Ammon's horn (tissue), 1 donor: ENCODE measurements at places on chromosomes 7 and 10.

DNA sequence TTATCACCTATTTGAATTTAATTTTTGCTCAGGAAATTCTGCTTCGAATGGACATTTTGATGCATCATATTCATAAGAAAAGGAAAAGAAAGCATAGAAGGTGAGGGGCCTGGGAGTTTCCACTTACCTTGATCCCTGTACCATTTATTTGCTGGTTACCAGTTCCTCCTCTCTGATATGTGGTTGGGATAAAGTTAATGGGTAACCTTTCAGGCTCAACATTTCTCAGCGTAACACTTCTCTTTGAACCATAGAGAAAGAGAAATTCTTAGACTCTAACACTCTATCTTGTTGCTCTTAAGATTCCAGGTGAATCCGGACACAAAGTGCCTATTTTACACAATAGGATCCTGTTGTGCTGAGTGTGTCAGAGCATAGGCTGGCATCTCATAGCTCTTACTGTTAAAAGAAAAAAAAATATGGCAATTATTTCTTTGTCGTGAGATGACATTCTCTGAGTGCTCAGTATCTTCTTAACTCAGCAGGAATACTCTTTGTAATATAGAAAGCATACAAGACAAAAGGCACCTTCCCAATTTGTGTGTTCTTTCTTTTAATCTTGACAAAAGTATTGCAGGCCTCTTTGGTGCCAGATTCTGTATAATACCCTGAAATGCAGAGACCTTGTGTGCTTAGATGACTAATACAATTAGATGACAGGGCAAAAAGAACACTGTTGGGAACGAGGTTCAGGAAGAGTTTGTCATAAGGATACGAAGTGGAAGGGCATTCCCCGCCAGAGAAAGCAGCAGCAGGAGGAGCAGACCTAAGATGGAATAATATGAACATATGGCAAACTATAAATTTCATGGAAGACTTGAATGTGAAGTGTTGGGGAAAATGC, 689.6 kb downstream of the NRG3 start:
- no peak for DNase-seq

DNA sequence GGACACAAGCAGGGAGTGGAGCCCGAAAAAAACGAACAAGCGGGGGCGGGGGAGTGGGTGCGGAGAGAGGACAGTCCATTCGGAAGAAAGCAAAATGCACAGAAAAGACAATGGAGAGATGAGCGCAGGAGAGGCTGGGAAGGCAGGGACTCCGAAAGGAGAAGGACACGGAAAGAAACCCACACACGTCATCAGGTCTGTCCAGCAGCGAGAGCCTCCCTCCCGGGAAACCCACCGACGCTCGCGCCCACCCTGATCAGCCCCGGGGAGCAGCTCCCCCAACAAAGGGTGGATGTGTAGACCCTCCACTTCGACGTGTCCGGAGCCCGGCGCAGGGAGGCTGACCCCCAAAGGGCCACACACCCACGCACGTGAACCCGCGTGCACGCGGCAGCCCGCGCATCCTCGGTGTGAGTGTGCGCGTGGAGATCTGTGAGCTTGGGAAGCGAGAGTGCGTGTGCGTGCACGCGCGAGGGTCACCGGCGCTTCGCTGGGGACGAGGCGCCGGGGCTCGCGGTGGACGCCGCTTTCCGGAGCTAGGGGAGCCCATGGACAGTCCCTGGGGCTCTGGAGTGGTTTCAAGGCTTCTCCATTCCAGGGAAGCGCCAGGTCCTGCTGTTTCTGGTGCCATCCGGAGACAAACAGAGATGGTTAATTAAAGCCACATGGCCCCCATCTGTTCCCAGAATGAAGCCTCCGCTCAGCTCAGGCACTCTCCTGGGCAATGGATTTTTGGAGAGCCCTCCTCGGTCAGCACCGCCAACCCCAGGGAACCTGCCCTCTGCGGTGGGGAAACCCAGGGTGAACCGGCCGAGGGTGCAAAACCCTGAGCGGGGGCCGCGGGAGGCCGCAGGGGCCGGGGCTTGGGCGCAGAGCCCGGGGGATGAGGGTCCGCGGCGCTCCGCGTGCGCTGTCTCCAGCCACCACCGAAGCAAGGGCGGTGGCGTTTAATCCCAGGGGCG, 916 bp downstream of the LAMB1 start:
- no peak for DNase-seq

DNA sequence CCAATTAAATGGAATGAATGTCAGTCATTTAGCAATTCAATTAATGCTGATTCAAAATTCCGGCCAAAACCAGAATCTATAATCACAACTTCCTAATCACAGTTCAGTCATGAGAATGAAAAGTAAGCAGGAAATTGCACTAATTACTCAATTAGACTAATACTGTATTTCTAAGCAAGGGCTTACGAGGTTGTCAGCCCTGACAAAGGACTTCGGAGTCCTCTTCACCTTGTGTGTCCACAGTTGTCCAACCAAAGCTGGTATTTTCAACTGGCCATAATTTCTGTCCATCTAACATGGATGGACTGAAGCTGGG, 17.4 kb downstream of the CPA1 start:
- no peak for DNase-seq

- DNase-seq, result no peak
Observed at GRCh38 chr7:73964786-73965185, 63.2 kb upstream of the ELN start.

DNA sequence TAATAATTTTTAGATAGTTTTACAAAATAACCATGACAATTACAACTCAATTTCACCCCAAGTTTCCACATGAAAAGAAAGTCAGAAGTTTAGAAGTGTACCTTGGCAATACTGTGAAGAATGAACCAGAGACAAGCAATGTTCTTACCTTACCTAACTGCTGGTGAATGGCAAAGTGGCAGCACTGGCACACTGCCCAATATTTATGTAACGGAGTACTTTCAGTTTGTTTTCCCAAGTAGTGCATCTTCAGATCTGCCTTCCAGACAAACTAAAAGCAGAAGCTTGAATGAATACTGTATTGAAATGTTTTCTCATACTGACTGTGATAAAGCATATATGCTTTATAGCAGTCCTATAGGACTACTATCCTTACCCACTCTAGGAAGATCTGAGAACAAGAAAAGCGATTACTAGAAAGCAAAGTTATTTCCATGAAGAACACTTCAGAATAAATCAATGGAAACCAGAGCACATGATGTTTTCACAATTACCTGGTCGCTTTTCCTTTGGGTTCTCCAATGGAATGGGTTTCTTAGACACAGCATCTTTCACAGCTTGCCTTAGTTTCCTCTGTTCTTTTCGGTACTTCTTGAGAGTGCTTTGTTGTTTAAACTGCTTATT, 1.5 kb downstream of the NOC3L start:
- no peak for DNase-seq

- no peak for DNase-seq
Observed at GRCh38 chr7:46202379-46202778, 281.3 kb upstream of the IGFBP3 start.

GRCh38 chr10:95516774-95517373, 44.3 kb downstream of the SORBS1 start:
- DNase-seq, result no peak

DNA sequence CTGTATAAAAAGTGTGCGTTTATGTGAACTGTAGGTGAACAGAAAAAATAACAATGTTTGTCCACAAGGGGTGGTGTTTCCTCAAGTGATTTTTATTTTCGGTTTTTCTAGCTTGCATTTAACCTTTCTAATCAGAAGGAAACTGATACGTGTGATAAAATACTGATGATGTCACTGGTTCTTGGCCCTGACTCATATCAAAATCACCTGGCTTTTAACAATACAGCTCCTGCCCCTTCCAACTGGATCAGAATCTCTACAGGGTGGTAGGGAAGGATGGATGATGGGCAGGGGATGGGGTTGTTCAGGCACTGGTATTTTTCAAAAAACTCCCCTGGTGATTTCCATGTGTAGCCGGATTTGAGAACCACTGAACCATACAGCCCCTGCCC, 10.9 kb downstream of the NPFFR1 start:
- DNase-seq, result no peak

GRCh38 chr10:102804382-102805055, 32.7 kb downstream of the CYP17A1 start:
- no peak for DNase-seq

DNA sequence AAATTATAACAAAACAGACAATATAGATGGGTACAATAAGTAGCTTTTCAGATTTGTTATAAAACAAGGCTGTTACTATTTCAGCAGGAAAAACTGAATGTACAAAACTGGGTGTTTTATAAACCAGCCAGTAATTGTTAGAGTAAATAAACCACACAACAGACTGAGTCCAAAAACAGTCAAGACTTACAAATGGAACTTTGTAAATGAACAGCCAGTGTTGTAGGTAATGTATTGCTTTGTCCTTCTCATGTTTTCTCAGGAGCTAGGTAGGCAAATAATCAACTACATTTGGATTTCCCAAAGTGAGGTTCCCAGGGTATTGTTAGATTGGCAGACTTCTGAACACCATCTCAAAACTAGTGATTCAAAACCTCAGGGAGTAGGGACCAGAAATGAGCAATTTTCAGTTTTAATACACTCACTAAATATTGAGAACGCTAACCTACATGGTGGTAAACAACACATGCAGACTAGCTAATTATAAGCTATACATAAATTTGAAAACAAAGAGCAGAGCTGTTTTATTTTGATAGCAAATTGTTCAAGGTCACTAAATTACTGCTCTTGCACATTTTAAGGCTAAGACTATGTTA, 36.2 kb downstream of the HERPUD2 start:
- DNase-seq, result no peak

- DNase-seq, result no peak
Observed at GRCh38 chr10:47406870-47407691, 23.0 kb upstream of the ZNF488 start.

DNA sequence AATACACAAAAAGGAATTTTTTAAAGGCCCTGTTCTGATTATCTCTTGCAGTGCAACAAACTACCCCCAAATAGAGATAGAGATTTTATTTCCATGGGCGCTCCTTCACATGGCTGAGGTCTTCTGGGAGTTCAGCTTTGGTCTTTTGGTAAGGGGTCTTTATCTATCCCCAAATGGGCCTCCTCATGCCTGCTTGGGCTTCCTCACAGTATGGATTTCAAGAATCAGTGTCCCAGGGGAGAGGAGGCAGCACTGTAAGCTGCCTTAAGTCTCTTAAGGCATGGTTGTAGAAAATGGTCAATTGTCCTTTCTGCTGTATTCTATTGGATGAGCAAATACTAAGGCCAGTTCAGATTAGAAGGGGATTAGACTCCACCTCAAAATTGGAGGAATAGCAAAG, 966.2 kb downstream of the TYW1 start:
- DNase-seq, result no peak

DNA sequence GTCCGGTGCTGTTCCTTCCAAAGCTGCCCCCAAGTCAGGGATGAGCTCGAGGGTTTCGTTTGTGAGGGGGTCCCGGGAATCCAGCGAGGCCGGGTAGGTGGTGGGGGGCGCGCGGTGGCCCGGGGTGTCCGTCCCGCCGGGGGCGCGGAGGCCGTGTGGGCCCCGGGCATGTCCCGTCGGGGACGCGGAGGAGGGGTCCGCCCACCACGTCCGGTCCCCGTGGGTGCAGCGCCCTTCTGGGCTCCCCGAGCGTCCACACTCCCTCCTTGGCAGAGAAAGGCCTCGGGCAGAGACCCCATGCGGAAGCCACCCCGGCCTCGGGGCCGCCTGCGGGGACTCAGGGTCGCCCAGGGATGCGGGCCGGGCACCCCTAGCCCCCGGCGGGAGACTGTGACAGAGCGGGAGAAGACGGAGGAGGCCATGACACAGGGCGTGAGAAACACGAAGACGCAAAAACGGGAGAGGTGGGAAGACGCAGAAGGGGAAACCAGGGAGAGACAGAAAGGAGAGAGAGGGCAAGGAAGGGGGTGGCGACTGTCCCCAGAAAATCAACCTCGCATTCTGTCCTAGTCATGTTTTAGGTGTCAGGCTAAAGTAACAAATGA, 640 bp upstream of the ZNF425 start:
- peak; percentile 33 for DNase-seq

DNA sequence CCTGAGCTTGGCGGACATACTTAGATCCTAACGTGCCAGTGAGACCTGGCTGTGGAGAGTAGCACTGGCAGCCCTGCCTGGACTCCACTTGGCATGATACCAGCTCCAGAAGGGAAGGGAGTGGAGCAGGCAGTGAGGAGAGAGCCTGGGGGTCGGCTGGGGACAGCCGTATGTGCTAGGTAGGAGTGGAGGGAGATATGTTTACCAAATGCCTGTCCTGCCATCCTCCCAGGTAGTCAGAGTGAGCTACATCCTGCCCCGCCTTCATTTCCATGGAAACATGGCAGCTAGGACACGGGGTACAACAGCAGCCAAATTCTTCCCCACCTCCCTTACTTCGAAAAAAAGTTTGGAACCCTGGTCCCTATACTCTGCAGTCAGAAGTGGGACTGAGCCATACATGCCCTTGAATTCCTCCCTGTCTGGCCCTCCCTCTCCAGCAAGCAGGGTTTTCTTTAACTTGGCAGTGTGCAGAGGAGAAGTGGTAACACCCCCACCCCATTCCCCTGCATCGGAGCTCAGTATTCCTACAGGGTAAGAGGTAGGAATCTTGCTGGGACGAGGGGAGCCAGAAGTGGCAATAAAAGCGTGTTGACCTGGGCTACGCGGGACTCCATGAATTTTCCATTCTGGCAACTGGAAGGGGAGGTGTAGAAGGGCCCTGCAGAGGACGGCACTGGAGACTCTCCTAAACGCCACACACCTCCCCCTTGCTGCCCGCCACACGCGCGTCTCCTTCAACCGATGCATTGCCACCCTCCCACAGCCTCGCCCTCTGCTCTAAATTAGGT, 20.0 kb upstream of the SMO start:
- no peak for DNase-seq

GRCh38 chr10:114458955-114459354, 54.7 kb upstream of the AFAP1L2 start:
- peak; percentile 14 for DNase-seq

DNA sequence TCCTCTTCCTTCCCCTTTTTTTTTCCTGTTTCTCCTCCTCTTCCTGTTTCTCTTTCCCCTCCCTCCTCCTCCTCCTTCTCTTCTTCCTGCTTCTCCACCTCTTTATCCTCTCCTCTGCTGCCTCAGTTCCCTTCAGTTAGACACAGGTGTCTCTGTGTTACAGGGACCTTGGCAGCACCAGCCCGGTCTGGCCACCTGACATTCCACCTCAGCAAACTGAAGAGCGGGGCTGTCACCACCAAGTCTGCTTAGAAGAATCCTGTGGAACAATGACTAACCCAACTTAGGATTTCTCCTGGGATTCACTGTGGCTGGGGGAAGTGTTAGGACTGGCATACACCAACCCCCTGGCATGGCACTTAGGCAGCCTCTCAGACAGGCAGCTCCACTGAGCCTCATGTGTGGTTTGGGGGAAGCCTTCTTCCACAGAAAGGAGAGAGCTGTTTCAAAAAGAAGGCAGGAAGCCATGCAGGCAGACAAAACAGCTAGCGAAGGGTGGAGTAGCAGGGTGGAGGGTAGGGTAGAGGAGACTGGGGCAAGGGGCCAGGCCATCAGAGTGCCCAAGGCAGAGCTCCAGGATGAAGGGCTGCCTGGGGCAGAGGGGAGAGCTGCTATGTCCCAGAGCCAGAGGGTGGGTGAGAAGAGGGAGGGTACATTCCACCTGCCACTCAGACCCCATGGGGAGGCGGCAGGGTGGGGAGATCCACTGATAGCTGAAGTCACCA, 13.2 kb upstream of the GDF10 start:
- DNase-seq, result no peak

GRCh38 chr10:16386855-16387254, 50.0 kb upstream of the PTER start:
- no peak for DNase-seq
